ENCODE measurements at places on chromosomes 1 and 21.

DNA sequence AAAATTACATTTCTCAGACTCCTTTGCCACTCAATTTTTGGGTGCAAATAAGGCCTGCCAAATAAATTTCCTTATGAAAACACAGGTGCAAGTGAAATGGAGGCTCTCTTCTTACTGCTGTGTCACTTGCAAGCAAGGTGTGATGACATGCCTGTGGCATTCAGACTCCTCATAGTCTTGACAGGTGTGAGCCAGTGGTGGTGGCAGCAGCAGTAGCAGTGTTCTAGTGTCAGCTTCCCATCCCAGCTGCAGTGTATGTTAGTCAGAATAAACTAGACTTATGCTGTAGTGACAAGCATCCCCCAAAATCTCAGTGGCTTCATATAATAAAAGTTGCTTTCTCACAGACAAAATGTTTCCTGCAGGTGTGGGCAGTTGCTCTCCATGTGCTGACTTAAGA is 3.8 kb upstream of the EEIG2 start:
- DNase-seq, result no peak

DNA sequence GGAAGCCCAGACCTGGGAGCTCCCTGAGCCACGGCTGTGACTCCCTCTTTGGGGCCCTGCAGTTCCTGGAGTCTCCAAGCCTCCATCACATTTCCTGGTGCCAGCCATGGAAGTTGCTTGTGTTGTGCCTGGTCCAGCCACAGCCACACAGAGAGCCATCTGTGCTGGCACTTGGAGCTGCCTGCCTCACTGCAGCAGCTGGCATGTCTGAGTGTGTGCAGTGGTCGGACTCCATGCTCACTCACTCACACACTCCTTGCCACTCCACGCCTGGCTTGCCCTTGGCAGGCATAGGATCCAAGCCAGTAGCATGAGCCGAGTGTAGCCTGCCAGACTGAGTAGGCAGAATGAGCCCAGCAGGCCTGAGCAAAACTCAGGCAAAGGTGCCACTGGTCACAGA is 516.3 kb upstream of the BEND5 start:
- DNase-seq, result no peak

GRCh38 chr1:89261926-89262515 is 10.6 kb downstream of the GBP5 start:
- DNase-seq, result no peak

DNA sequence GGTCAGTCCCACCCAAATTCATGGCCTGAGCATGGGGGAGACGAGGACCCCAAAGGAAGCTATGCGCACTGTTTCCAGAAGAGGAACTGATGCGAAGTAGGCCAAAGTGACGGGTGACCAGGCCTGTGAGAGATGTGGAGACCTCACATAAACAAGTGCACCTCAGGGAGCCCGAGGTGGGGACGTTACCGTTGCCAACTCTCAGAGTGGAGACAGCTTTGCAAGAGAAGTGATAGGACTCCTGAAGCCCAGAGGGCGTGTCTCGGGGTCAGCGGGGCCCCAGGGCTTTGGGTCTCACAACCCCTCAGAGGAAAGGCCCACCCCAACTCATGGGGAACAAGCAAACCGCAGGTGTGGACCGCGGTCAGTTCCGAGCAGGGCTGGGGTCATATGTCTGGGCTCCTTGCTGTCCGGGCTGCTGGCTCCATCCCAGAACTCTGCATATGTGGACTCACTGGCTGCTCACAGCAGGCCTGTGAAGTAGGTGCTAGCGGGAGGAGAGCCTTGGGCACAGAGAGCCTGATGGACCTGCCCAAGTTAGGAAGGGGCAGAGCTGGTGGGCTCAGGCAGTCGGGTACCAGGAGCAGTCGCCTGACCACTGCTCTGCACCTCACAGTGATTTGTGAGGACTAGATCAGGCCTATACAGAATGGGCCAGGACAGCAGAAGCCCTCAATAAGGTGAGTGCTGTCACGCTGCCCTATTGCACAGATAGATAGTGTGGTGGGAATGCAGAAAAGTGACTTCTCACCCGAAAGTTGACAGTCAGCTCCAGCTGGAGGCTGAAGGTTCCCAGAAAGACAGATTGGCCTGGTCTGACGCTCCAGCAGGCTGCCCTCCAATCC is 26.2 kb downstream of the STUM start:
- no peak for DNase-seq

GRCh38 chr21:21046063-21046462 is 47.9 kb downstream of the NCAM2 start:
- DNase-seq, result no peak

DNA sequence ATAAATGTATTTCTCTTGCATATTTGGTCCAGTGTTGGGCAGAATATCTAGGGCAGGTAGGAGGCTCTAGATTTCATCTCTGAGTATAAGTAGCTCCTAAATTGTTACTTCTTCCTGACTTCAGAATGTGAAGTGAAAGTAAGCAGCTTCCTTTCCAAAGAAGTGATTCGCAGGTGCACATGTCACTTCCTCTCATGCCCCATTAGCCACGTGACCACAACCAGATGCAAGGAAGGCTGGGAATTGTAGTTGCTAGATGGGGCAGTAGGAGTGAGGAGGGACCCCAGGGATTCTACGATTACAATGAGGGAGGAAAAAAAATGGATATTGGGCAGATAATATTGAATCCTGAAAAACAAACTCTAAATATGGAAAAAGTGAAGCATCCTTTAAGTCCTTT is 113.2 kb upstream of the CYYR1 start:
- peak; percentile 26 for DNase-seq

DNA sequence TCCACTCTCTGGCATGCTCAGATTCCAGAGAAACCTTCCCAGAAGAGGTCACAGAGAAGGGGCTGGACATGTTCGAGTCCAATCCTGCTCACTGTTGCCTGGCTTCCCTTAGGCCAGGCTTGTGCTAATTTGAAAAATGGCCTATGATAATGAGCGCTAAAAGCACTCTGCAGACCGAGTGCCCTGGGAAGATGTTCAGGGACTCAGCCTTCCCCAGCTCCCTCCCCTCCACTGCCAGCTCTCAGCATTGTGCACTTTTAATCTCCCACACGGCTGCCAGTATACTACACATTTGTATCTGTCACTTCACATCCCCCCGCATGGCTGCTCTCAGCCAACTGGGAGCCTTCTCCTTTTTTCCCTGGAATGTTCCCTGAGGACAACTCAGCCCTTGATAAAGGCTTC is 24.1 kb downstream of the FAM163A start:
- no peak for DNase-seq

- DNase-seq, result no peak
These were observed 395.4 kb downstream of the KIF26B start for GRCh38 chr1:245549996-245550719.

DNA sequence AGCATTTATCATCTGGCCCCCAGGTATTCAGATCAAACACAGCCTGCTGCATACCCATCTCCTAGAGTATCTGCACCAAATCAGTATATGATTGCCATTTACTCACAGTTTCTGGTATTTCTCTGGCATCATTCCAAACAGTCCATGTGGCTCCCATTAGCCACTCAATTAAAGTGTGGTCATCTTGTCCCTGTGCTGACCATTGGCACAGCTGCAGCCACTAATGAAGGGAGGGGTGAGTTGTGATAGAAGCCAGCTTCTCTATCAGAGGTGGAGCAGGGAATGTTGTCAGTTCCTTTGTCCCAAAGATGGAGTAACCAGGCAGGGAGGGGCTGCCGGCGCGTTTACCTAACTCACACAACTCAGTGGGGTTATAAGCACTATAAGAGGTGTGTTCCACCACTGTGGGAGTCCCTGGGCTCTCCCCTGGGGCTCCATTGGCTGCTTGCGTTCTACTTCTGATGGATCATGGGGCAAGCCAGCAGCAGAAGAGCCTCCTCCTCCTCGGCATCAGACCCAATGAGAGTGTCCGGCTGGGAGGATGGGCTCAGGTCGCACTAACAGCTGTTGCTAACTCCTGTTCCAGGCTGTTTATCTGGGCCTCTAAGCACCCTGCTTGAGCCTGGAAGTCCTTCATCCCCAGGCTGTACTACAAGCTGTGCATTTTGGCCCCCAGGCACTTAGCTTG is 108.6 kb downstream of the GDAP2 start:
- no peak for DNase-seq

DNA sequence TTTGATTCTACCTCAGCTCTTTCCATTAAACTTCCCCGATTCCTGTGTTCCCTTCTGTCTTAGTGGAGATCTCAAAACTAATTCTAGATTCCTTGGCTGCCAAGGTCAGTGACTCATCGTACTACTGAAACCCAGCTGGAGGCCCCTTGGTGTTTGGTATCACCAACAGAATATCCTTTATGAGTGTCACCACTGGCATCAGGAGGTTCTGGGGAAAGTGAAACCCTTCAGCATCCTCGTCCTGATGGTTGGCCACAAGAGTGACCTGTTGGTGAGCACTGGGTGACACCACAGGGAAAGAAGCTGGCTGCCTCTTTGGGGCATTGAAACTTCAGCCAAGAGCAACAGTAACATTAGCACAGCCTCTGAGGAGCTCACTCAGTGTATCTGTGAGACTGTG is 9.6 kb downstream of the RAB42 start:
- DNase-seq, result peak; percentile 74

- DNase-seq, result no peak
These were observed 97.2 kb downstream of the ACTL8 start for GRCh38 chr1:17852383-17852782.

DNA sequence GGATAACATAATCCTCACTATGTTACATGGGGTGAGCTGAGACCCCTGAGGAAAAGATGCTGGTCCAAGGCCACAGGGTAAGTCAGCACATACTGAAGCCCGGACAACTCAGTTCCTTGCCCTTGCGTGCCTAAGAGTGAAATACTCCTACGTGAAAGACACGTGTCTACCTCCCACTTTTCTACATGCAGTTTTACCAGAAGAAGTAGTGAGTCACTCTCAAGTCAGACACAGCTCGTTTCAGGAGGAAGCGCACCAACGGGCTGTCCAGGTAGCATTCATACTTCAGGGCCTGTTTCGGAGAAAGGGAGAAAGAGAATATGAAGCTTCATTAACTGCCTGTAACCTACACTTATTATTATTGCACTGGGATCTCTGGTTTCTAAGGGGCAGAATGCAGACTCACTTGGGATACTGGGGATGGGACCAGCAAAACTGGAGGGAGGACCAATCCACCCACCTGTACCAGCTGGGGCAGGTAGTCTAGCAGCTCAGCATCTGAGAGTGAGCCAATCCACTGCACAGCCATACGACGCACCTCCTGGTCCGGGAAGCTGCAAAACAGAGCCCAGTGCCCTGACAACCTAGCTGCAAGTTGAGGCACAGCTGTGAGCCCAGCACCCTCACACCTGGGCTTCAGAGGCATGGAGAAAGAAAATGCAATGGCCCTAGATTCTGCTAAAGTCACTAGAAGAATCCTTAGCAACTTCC is 32.4 kb upstream of the PPP1R15B start:
- no peak for DNase-seq

GRCh38 chr1:107843989-107844388 is 121.0 kb downstream of the VAV3 start:
- no peak for DNase-seq

DNA sequence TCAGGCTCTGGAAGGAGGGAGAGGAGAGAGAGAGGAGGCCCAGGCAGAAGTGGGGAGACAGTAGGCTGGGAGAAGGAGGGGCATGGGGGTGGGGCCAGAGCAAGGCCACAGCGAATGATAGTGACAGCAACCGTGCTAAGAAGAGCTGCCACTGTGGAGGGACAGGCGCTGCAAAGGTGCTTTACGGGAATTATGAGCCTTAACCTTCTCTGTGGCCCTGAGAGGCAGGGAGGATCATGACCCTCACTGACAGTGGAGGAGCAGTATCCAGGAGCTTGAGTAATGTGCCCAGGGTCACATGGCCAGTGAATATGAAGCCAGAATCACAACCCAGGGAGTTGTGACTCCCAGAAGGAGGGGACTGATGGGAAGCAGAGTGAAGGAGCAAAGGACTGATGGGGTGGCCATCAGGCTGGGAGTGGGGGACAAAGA is 53.4 kb upstream of the RPL11 start:
- DNase-seq, result no peak

DNA sequence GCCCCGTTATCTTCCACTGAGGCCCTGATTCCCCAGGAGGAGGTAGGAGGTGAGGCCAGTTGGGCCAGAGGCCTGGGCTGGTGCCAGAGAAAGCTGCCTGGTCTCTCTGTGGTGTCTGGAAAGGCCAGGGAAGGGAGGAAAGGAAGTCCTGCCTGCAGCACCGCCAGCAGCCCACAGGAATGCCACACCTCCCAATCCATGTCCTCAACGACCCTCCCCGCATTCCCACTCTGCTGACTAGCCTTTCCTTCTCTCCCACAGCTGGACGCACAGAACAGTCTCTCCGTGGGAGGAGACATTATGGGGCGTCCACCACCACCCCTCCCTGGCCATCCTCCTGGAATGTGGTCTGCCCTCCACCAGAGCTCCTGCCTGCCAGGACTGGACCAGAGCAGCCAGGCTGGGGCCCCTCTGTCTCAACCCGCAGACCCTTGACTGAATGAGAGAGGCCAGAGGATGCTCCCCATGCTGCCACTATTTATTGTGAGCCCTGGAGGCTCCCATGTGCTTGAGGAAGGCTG is 18.0 kb downstream of the CSF1 start:
- no peak for DNase-seq
